ENCODE measurements at places on chromosomes 4 and X.

GRCh38 chr4:46441136-46441859, 51.4 kb upstream of the GABRA2 start:
- DNase-seq = no peak

DNA sequence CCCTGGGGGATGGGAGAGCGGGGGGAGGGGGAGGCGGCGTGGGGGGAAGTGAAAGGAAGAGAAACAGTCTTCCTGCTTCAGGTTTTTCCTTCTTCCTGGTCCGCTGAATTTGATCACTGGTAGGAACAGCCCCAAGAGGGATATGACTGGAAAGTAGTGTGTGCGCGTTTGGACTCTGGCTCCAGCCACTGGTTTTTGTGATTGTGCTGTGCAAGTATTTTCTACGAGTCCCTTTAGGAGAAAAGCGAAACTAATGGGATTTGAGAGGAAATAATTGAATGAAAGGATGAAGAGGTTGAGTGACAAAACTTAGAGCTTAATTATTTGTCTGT, 836 bp downstream of the PRRG1 start:
- DNase-seq = peak; percentile 35

DNA sequence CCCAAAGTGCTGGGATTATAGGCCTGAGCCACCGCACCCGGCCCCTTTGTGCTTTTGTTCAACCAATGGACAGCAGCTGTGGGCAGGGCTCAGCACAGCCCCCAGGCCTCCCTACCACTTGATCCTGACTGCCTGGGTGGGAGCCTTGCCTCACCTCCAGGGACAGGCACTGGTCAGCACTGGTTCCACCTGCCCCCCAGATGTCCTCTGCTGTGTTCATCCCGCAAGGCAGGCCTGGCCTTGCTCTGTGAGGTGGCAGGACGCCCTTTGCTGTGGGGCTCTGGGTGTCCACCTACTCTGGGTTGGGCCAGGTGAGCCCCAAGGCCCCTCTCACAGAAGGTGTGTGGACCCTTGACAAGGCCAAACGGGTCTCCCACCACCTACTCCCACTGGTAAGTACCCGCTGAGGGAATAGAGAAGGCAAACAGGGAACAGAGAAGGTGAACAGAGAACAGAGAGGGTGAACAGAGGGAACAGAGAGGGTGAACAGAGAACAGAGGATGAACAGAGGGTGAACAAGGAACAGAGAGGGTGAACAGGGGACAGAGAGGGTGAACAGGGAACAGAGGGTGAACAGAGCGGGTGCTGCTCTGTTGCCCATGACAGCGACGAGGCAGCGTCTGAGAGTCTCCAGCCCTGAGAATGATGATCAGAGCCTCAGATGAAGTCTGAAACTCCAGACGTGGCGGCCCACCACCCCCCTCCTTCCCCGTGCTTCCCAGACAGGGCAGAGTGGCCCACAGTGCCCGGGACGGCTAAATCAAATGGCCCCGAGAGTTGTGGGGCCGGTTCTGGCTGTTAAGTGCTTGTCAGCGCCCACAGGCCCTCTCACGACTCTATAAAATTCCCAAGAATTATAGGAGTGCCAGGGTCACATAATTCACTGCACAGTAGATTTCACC, 55.0 kb upstream of the NKX1-1 start:
- no peak for DNase-seq

DNA sequence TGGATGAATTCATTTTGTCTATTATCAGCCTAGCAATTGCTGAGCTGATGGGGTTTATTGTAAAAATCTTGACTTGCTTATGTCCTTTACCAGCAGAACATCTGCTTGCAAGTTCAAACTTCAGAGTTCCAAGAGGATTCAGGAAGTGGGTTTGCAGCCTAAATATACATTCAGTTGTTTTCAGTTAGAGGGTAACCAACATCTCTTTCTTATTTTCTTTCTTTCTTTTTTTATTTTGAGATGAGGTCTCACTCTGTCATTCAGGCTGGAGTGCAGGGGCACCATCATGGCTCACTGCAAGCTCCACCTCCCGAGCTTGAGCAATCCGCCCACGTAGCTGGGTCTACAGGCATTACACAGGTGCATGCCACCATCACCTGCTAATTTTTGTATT, 31.4 kb upstream of the FHL1 start:
- DNase-seq = no peak

GRCh38 chrX:2595258-2595657, 94.5 kb upstream of the DHRSX start:
- peak; percentile 59 for DNase-seq

DNA sequence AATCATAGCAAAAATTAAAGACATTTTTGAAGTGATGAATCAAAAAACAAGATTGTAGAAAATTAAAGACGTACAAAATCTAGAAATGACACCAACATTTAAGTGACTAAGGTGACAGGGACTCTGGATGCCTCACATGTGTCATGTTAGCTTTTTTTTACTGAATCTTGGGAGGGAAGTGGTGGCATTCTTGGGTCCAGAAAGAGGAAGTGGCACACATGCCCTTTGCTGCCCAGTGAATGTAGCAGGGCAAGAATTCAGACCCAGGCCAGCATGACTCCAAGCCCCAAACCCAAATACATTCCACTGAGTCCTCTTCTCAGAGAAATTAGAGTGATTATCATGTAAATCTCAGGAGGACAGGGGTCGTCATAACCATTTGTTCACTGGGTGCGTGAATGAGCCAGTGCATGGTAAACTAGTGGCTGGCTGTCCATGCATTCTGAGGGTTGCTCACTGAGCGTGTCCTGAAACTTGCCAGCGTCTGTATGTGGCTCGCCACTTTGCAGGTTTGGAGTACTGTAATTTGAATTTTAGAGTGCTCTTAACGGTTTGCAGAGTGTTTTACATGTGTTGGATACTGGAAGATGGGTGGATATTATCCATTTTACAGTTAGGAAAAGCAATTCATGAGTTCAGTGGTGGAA, 55.4 kb upstream of the TBC1D14 start:
- no peak for DNase-seq

DNA sequence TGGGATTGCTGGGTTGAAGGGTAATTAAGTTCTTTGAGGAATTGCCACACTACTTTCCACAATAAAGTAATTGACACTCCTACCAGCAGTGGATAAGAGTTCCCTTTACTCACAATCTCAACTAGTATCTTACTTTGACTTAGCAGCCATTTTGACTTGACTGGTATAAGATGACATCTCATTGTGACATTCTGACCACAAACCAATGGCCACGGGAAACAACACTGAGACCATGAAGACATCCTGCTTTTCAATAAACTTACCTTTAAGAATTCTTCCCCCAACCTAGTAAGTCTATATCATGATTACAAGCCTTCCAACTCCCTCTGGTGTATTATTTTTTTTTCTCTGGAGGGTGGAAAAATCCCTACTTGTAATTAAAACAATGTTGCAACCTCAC, 66.9 kb upstream of the WDR1 start:
- no peak for DNase-seq

GRCh38 chrX:130415201-130415600, 13.4 kb downstream of the RBMX2 start:
- no peak for DNase-seq

DNA sequence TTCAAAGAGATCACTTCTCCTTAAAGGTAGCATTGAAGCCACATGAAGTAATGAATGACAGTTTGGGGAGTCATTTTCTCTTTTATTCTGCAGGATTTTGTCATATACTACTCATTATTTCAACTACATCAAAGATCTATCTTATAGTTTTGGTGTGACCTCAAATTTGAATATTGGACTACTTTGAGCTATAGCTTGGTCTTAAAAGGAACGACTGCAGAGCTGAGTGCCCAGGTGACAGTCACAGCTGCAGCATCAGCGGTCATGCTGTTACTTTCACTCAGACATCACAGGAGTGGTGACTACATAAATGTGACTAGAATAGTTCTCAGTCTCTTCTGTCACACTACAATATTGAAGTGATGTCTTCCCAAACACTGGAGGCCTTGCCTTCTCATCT, 10.7 kb upstream of the SPCS3 start:
- no peak for DNase-seq

DNA sequence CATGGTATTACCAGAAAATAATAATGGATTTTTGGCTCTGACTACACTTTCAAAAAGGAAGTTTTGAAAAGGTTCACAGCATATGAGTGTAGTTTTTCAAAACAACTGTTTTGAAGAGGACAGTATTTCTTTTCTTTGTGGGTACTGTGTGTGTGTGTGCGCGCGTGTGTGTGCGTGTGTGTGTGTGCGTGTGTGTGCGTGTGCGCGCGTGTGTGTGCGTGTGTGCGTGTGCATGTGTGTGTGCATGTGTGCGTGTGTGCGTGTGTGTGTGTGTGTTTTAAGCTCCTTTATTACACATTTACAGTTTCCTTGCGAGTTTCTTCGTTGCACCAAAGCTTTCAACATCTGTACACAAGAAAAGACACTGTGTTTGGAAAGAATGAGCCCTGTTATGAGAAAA, 755.4 kb downstream of the SH3BGRL start:
- no peak for DNase-seq

Measured in EL (cell line).